ENCODE measurements at places on chromosomes 13 and 19.

DNA sequence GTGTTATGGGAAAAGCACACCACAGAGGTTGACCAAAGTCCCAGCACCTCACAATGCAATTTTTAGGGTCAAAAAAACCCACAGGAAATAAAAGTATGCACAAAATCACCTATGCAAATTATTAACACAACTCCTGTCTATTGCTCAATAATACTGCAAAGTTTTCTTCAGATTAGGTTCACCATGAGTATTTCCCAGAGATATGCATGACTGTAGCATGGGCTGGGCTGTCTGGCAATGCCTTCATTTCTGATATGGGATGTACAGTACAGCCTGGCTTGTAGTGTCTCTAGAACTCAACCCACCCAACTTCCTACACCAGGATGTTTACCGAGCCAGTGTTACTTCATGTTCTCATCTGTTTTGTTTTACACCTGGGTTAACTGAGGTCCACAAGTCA, 698.7 kb upstream of the ARGLU1 start:
- DNase-seq: no peak

GRCh38 chr13:59790626-59791025, 373.1 kb downstream of the DIAPH3 start:
- DNase-seq: no peak

- no peak for DNase-seq
Observed at GRCh38 chr19:9903336-9903735, 33.0 kb downstream of the OLFM2 start.

DNA sequence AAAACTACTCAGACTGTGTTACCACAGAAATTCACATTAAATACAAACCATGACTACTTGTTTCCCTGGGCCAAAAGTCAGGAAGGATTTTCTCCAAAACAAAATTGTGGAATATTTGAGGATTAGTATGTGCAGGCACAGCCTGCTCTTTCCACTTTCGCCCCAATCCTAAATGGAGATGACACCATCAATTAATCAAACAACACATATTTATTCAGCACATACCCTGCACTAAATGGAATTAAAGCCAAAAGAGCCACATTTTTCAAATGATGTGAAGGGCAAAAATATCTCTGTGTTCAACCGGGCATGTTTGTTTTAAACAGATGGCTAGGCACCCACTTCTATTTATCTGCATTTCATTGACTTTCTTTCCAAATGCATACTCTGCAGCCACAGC, 523.1 kb downstream of the DCT start:
- DNase-seq: no peak

GRCh38 chr19:51224163-51224641, 678 bp upstream of the CD33 start:
- DNase-seq: no peak

- peak; percentile 47 for DNase-seq
Observed at GRCh38 chr19:12513531-12514061, 29.0 kb upstream of the ZNF709 start.

- DNase-seq: no peak
Observed at GRCh38 chr19:51166846-51167490, 24.9 kb downstream of the SIGLEC7 start.

- no peak for DNase-seq
Observed at GRCh38 chr13:43136920-43137575, 113.7 kb downstream of the DNAJC15 start.

GRCh38 chr19:13460045-13460444, 46.2 kb downstream of the CACNA1A start:
- DNase-seq: peak; percentile 63

GRCh38 chr19:52566121-52566520, 4.0 kb upstream of the ZNF701 start:
- DNase-seq: no peak

GRCh38 chr13:42320375-42320787, 48.4 kb downstream of the AKAP11 start:
- DNase-seq: no peak

GRCh38 chr13:18628428-18628827, 553.2 kb downstream of the TUBA3C start:
- peak; percentile 39 for DNase-seq

GRCh38 chr19:42176990-42177685, 40.3 kb downstream of the DEDD2 start:
- DNase-seq: peak; percentile 60

GRCh38 chr13:37288057-37288720, 182.7 kb upstream of the CSNK1A1L start:
- DNase-seq: no peak

- no peak for DNase-seq
Observed at GRCh38 chr13:42355092-42355485, 83.1 kb downstream of the AKAP11 start.

DNA sequence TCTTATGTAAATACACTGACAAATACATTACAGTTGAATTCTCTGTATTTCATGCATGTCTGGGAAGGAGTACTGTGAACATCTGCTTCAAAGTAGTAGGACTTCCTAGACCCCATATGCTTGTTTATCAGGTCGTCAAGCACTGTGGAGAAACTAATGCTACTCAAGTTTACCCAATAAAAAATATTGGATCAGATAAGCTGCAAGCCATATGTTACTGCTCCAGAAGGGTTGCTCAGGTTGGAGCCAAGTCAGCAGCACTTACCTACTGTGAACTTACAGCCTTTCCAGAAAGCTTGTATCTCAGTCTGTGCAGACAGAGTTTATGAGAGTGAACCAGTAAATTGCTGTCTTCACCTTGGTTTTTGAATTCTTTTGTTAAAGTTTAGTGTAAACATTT, 36.2 kb downstream of the SLAIN1 start:
- no peak for DNase-seq
